ENCODE measurements at places on chromosomes 13 and 19.

DNA sequence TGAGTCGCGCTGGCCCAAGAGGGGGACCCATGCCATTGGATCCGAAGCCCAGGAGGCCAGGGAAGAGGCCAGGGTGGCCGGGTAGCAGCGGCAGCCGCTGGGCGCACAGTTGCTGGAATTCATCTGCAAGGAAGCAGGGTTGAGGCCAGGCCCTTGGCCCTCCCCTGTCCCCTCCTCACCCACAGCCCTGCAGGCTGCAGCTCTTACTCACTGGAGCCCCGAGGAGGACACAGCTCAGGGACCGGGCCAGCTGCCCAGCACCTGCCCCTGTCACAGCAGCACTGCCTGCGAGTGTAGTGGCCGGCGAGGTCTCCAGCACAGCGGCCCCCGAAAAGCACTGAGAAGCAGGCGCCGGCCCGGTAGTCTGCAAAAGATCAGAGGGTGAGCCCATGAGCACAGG lies 11.2 kb downstream of the FBN3 start:
- no peak for DNase-seq

GRCh38 chr13:62302341-62302740 lies 886.7 kb upstream of the PCDH20 start:
- DNase-seq, result no peak

GRCh38 chr19:2900296-2901252 lies at the start of gene ZNF57:
TSS of gene ZNF57 (plus strand) at chr19:2900928. CDS start at chr19:2901046, 118 bp downstream.
- peak; percentile 94 for DNase-seq

- DNase-seq, result no peak
Measured at GRCh38 chr19:2251106-2252054, 2.3 kb downstream of the AMH start.

- no peak for DNase-seq
Measured at GRCh38 chr19:19120308-19121231, 17.7 kb downstream of the TMEM161A start.

- DNase-seq, result no peak
Measured at GRCh38 chr13:77185721-77186120, 141.2 kb downstream of the MYCBP2 start.

GRCh38 chr19:46193678-46194077 lies 35.9 kb upstream of the IGFL1 start:
- no peak for DNase-seq

- no peak for DNase-seq
Measured at GRCh38 chr13:114101358-114102130, 30.9 kb downstream of the RASA3 start.

DNA sequence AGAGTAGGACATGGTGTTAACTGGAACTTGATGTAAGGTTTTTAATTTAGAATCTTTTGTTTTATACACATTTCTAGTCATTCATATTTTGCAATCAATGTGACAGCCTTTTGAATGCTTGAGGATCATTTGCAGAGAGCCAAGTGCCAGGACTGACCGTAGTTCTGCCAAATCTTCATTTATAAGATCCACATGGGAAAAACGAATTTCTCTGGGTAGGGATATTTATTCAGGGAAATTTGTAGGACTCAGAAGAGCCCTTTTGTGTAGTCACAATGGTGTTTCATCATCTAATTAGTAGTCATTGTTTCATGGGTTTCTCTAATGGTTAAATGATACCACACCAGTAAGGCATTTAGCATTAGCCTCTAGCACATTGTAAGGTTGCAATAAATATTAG lies 161.1 kb downstream of the LMO7 start:
- DNase-seq, result no peak

DNA sequence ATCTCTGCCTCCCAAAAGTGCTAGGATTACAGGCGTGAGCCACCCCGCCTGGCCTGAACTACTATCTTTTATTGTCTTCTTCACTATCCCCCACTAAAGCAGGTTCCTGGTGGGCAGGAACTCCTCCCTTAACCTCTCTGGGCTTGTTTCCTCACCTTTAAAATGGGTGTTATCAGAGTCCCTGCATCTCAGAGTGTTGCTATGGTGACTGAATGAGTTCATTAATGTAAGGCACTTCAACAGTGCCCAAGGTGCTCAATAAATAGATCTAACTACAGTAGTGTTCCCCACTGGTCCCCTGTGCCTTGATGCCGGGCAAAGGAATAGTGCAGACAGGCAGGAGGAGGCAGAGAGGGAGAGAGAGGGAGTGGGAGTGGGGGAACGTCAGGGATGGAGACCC lies 20.5 kb downstream of the CCDC97 start:
- DNase-seq, result no peak

DNA sequence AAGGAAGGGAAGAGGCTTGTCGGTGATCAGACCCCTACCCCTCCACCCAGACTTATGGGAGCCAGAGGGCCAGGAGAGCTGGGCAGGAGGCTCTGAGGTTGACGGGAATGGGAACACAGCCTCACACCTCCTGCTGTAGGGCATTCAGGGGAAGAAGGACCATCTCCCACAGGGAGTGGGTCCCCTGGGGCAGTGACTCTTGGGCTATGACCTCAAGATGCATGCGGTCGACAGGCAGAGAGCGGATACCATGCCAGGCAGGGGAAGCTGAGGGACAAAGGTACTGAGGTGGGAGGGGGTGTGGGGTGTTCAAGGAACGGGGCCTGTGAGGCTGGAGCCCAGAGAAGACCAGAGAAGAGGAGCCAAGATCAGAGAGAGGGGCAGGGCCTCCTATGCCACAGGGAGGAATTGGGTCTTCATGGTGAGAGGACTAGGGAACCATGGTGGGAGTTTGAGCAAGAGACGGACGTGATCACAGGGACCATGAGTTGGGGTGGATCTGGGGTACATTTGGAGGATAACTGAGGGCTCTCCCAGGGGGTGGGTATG lies 4.6 kb upstream of the TCF3 start:
- DNase-seq, result no peak

- DNase-seq, result no peak
Measured at GRCh38 chr19:17519967-17520366, 8.5 kb downstream of the PGLS start.

GRCh38 chr13:98769736-98770135 lies 17.3 kb upstream of the SLC15A1 start:
- no peak for DNase-seq

DNA sequence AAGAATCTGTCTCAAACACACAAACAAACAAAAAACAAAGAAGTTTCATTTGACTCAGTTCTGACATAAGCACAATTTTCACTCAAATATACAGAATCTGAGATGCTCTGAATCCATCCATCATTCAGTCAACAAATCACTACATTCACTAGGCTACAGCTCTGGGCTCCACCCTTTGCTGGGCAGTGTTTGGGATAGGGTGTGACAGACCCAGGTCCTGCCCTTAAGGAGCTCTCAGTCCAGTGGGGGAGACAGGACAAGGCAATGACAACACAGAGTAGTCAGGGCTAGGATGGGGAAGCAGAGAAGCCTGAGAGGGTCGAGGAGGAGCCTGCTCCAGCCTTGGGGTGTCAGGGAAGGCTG lies 45.3 kb downstream of the SPTBN4 start:
- DNase-seq, result no peak

DNA sequence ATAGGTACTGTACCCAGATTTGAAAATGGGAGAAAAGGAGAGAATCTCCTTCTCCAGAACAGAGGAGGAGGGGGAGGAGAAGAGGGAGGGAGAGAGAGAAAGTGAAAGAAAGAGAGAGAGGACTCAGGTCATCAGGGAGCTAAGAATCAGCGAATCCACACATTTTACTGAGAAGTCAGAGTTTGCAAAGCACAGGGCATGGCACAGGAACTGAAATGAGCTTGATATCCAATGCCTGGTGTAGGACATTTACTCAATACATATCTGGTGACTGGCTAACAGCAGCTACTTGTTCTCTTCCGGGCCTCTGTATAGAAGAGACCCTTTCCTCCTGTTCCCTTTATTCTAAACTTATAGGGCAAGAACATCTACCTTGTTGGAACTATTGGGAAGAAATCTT lies 375.1 kb downstream of the KLF5 start:
- no peak for DNase-seq

- DNase-seq, result no peak
Measured at GRCh38 chr13:45332036-45332830, 8.8 kb downstream of the TPT1 start.

- DNase-seq, result peak; percentile 68
Measured at GRCh38 chr19:45782820-45783785, 813 bp upstream of the DMPK start.

DNA sequence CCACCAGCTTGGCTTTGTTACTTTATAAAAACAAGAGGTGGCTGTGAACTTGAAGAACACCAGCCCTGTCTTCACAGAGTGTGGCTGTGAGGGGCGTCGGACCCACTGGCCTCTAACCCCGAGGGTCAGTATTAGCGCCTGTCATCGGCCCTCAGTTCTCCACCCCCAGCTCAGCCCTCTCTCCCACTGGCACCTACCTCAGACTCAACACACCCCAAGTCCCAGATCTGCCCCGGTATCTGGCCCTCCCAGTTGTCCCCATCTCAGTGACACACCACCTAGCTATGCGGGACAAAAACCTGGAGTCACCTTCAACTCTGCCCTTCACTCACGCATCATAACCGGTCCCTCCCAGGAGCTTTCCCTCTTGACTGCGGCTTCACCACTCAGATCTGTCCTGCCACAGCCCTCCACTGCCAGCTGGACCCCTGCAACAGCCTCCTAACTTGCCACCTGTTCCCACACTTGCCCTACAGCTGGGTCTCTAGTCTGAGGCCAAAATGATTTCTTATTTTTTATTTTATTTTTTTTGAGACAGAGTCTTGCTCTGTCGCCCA lies 45.4 kb downstream of the PEPD start:
- DNase-seq, result no peak

GRCh38 chr13:90483906-90484305 lies 863.6 kb upstream of the MIR17HG start:
- no peak for DNase-seq

- peak; percentile 93 for DNase-seq
Measured at GRCh38 chr19:19138109-19138981, at the start of gene TMEM161A. TSS of gene TMEM161A (minus strand) at chr19:19138478. CDS start at chr19:19138428, 50 bp downstream.

GRCh38 chr19:21593008-21593481 lies 87.6 kb downstream of the ZNF429 start:
- DNase-seq, result no peak

GRCh38 chr19:9836021-9836420 lies 903 bp downstream of the PIN1 start:
- DNase-seq, result no peak

DNA sequence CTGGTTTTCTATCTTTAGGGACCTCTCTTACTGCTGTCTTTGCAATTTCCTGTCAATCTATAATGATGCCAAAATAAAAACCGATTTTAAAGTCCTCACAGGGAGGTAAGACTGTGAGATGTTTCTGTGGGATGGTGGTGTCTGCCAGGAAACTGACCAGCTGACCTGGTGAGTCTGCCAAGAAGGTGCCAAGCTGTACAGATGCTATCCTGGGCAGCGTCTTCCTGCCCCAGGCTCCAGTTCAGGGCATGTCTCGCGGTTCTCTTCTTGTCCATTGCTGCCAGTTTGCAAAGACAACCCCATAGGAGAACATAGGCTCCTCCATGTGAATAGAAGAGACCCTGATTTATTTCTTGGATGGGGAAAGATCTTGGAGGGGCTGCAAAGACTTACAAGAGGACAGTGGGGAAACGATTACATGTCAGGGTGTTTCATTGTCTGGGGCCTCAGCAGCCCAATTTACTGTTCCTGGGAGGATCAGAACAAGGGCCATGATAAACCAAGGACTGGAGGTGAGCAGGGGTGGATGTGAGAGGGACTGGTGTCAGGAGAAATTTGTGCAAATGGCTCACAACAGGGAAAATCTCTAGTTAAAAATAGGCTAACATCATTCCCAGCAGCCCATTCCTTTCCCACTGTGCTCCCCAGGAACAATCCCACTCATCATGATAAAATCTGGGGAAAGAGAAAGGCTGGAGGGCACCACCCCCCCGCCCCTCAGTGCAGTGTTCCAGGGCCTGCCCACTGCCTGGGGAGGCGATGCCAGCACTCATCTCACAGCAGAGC lies 42.7 kb upstream of the VSTM2B start:
- no peak for DNase-seq

DNA sequence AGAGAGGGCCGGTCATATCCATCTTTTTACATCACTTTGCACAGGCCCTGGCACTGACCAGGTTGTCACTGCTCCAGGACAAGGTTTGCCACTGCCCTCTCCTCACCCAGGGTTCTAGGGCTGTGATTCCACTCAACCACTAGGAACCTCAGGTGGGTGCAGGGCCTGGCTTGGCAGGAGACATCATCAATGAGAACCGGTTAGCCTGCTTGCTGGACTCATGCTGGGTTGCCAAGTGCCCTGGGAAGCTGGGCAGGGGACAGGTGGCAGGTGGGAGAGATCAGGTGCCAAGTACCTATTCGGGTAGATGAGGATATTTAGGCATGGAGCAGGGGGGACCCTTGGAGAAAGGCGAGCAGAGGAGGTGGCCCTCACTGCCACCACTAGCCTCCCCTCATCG lies 4.2 kb upstream of the CERS4 start:
- DNase-seq, result no peak

DNA sequence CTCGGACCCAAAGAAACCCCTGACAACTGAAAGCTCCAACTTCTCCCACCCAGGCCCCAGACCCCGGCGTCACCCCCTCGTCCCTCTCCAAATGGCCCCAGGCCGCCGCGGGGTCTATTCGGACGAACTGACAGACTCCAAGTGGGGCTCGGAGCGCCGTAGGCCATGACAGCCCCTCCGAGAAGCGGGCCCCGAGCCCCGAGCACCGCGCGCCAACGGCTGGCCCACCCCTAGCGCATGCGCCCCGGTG lies 360 bp downstream of the DDX39A start:
- DNase-seq, result no peak

DNA sequence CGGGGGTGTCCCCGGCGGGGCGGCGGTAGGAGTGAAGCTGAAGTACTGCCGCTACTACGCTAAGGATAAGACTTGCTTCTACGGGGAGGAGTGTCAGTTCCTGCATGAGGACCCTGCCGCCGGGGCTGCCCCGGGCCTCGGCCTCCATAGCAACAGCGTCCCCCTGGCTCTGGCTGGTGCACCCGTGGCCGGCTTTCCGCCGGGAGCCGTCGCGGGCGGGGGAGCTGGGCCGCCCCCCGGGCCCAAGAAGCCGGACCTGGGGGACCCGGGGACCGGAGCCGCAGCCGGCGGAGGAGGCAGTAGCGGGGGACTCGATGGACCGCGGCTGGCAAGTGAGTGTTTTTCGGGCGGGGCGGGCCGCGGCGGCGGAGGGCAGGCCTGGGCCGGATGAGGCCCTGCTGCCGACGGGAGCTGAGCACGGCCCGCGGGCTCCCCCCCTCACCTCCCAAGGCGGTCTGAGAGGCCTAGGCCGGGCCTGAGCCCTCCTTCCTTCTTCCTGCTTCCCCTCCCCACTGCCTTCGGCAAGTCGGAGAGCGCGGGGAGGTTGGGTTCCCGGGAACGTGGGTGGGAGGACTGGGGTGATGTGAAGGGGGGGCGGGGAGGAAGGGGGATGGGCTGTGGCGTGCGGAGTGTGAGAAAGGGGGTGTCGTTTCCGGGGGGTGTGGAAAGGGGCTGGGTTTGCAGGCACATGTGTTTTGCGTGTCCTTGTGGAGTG lies 568 bp downstream of the PAN3 start:
- peak; percentile 34 for DNase-seq

DNA sequence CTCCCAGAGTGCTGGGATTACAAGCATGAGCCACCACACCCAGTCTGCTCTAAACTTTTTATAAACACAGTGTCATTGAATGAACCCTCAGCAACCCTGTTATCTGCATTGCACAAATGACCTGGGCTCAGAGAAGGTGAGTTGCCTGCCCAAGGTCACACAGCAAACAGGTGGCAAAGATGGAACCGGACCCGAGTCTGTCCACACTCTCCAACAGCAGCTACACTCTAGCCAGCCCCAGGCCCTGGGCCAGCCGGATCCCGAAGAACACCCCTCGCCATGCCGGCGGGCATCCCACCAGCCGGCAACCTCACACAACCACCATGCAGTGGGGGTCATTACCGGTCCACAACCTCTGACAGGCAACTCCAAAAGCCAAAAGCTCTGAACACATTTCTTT lies 14.5 kb downstream of the ERCC2 start:
- no peak for DNase-seq

All from HS-27A (cell line).